ENCODE measurements at places on chromosomes 2 and 18.

DNA sequence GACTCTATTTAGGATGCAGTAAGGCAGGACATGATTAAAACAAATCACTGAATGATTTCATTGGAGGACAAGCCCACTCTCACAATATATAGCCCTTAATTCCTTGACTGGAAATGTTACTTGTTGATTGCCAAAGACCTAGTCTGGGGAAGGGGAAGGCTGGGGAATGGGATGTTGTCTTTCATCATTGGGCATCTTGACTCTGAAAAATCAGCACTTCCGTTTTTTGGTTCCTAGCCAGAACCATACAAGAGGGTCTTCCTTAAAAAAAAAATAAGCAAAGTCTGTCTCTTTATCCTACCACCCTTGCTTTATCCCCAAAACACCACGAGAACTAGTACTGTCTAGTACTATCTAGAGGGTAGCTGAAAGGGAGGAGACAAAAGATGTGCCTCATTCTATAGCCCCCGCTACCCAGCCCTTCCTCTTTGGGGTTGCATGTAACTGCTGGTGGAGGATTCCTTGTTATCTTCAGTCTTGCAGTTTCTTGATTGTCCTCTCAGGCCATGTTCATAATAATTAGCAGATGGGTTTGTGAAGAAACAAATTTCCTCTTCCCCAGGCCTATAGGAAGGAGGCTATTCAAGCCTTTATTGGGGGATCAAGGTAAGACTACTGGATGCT, 55.8 kb downstream of the NEMP2 start:
- DNase-seq, result no peak

- DNase-seq, result no peak
These were observed 60.7 kb upstream of the ASAP2 start for GRCh38 chr2:9145752-9146430.

- no peak for DNase-seq
These were observed 206.3 kb upstream of the SALL3 start for GRCh38 chr18:78773303-78773755.

GRCh38 chr2:33730193-33730592, 131.1 kb upstream of the FAM98A start:
- DNase-seq, result no peak

- DNase-seq, result no peak
These were observed 169.1 kb upstream of the TRIB2 start for GRCh38 chr2:12547566-12548170.

- DNase-seq, result no peak
These were observed 83.3 kb upstream of the SLC66A3 start for GRCh38 chr2:11071939-11072338.

Measured in amniotic stem cell (primary cell).